Occipital lobe (tissue), 3 donors: ENCODE measurements at places on chromosomes 4 and X. TPM values are rescaled to one million over a fixed set of nuclear protein-coding genes. Genes with fewer than 3 reads are reported as not detected.

Gene CCDC110
- total RNA-seq: 1.7 TPM

Gene TRPC3
- 9.7 TPM for total RNA-seq

Gene SPINK2
- not detected for total RNA-seq

DNA sequence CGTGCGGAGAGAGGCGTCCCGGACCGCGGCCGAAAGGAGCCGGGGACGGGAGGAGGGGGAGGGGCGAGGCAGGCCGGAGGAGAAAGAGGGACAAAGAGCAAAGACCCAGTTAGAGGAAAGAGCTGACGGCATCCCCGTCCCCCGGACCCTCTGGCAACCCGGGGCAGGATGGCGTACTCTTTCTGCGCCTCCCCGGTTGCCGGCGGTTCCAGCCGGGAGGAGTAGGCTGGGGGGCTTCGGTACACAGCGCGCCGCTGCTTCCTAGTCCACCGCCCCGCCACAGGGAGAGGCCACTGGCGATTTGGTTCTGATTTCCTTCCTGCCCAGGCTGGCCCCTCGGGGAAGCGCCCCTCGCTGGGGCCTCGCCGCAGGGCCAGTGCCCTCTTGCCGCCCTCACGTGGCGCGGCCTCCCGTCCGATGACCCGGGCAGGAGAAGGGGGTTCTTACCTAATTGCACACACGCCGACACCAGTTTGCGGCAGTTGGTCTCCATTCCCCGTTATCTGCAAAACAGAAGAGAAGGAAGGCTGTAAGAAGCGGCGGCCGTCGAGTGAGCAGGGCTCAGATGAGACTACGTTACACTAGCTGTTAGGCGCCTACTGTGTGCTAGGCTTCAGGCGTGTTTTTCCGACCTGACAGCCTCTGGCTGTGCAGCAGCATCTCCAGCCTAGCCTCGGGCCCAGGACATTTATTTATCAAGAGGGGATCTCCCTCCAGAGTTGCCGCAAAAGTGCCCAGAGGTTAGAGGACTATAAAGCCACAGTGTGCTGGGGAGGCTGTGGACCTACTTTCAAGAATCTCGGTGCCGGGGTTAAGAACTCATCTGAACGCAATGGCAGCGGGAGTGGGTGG lies 9.9 kb upstream of the PITX2 start:
- DNase-seq: no peak

DNA sequence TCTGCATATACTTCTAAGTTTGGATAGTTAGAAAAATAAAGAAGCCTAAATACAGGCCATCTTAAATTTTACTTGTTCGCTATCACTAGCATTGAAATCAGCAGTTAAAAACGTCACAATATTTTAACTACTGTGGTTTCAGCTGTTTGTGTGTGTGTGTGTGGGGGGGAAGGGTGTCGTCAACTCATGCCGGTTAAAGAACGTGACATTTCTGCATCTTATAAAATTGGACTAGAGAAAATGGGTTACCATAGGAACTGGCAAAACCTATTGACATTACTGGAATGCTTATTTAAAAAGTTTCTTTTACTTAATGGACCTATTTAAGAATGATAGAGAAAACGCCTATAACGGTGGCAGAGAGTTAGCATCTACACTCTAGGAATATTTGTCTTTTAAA lies 1.2 kb upstream of the CNKSR2 start:
- no peak for DNase-seq

DNA sequence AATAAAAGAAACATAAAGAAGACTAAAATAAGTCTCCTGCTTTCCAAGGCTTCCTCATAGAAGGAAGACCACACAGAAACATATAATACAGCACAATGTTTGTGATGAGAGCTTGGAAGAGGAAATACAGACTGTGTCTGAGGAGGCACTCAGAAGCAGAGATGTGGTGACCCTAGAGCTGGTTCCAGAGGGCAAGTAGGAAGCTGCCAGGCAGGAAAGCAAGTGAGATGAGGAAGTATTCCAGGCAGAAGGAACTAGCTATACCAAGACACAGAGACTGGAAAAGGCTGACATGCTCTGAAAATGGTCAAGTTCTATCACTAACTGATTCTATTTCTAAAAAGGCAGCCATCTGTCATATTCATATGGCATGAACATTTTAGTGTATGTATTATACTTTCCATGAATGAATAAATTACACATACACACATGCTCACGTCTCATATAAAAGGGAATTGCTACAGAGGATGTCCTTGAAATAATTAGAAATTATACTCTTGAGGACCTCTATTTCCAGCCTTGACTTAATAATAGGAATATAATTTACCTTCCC lies 16.6 kb upstream of the HSFX2 start:
- no peak for DNase-seq

Gene BMX
- 1.2 TPM for total RNA-seq

DNA sequence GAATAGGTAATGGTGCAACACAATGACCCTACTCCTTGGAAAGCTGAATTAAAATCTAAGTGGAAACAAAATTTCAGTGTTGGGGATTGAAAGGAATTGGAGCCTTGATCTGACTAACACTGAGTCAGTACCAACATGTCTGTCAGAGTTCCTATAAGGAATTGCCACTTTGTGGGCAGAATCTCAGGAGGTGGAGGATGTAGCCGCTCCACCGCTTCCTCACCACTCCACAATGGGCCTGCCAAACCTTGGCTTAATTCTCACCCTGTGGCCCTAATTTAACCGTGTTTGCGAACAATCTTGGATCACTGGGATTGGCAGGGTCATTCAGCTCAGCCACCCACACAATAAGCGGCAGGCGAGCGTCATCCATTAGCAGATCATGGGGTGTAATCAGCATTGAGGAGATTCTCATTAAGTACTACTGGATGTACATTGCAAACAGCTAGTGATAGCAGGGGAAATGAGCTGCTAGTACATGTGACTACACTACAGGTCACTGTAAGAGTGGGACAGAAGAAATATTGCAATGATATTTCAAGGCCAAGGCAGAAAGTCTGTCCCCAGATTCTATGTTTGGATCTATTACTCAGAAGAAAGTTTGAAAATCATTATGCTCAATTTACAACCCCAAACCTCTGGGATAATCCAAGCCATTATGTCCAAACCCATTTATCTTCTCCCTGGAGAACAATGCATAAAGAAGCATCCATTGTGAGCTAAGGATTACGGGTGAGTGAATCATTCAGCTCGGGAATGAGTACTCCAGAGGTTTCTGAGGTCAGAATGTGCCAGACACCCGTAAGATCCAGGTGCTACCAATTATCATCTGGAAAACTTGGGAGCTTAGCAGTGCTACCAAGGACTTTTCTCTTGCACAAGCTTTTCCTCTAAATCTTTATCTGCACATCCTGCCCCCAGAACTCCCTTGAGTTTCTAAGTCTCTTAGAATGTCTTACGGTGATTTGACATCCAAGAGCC lies 5.8 kb downstream of the SRPX start:
- DNase-seq: no peak

DNA sequence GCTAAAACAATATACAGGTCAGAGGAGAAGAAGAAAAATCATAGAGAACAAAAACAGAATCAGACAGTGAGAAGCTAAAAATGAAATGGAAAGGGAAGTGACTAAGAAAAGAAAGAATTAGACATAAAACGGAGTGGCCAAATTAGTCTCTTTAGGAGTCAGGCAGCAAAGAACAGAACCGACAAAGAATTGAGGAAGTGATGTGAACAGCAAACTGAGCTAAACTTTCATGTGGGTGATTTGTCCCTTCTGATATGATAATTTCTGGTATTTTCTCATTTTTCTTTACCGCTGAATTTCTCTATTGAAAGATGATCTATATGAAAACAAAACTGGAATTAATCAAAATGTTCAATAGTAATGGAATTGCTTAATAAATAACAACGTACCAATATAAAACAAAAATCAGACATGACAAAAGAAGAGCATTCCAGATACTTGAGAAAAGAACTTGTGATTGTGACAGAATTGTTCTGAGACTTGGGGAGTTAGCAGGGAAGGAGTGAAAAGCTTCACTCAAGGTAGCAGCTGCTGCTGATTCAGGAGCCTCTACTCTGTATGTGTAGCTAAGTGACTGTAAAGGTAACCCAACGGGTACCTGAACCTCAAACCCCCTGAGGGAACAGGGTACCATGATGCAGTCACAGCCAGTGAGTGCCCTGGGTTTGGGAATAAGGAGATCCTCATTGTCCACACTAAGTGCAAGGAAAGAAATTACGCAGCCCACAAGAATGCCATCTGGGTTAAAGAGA lies 8.8 kb downstream of the TAPT1 start:
- DNase-seq: no peak

- DNase-seq: no peak
Measured at GRCh38 chrX:9569876-9570301, 105.0 kb downstream of the TBL1X start.

DNA sequence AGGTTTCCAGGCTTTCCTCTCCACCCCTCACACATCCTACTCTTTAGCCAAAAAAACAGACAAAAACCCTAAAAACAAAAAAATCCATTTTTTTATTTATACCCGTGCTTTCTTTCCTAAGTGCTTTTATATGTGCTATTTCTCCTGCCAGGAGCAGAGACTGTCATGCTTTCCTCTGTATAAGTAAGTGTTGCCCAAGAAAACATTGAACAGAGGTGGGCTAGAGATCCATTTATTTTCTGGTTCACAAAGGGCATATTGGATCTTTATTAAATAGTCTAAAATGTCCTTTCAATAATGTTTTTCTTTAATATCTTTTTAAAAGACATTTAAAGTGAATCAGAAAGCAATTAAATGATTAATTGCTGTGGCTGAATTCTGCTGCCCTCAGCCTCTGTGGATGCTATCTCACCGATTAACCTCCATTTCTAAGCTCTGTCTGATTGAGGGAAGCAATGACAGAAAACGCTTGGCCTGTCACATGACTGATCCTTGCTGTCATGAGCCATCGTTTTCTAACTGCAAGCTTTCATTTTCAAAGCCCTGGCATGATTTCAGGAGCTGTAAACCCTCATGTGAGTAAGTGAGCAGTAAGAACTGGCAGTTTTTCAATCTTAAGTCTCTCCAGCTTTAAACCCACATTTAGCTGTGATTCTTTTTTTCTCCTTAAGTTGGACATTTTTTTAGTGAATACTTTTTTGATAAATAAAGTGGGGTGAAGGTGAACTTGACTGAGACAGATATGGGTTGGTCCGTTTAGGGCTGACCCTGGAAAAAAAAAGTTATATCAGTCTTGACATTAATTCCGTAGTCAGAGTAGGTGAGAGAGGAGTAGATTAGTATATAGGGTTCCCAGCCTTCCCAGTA lies 180.7 kb upstream of the PGRMC2 start:
- peak; percentile 3 for DNase-seq

- DNase-seq: no peak
Measured at GRCh38 chr4:26126143-26126718, 194.6 kb upstream of the RBPJ start.

DNA sequence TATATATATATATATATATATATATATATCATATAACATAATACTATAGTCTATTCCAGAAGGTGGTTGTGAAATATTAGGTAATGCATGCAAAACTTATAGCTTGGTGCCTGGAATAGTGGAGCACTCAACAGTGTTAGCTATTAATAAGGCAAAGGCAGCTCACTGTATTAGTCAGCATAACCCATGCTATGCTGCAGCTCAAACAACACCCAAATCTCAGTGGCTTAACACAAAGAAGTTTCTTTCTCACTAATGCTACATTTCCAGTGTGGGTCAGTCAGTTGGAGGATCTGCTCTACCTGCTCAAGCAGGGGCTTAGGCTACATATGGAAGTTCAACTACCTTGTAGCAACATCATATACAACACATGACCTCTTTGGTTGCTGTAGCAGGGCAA lies 5.2 kb upstream of the RPGR start:
- no peak for DNase-seq

GRCh38 chrX:115362334-115363095 lies 73.0 kb downstream of the LUZP4 start:
- DNase-seq: no peak

GRCh38 chr4:152735396-152735859 lies 44.1 kb downstream of the TIGD4 start:
- no peak for DNase-seq

GRCh38 chrX:53990171-53990570 lies 54.1 kb downstream of the PHF8 start:
- no peak for DNase-seq

GRCh38 chr4:73663576-73663975 lies 43.3 kb upstream of the RASSF6 start:
- no peak for DNase-seq

GRCh38 chr4:8688041-8688907 lies 95.7 kb downstream of the CPZ start:
- DNase-seq: no peak

Gene MAGEB10
- not detected for total RNA-seq

GRCh38 chr4:26272654-26273615 lies 47.9 kb upstream of the RBPJ start:
- no peak for DNase-seq

Gene GABRG1
- 49.9 TPM for total RNA-seq

- DNase-seq: no peak
Measured at GRCh38 chr4:15575966-15576365, 79.2 kb downstream of the FBXL5 start.

GRCh38 chr4:184514121-184514988 lies 40.0 kb upstream of the IRF2 start:
- DNase-seq: peak; percentile 80

- DNase-seq: no peak
Measured at GRCh38 chr4:145567516-145567915, 51.7 kb upstream of the MMAA start.

DNA sequence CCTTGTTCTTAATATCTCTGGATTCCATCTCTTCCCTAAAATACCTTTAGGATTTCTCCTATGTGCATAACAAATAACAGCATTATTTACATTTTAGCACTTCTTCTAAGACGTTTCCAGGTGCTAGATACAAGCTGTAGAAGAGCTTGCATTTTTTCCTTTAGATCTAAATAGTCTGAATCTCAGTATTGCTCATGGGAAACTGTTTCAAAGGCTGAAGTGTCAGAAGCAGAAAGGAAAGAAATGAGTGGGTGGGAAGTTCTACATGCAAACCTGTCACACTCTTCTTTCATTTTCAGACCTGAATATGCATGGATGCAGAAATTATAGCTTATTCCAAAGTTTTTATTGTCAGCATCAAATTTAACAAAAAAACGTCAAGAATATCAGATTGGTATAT lies 41.8 kb downstream of the FGF13 start:
- DNase-seq: no peak

DNA sequence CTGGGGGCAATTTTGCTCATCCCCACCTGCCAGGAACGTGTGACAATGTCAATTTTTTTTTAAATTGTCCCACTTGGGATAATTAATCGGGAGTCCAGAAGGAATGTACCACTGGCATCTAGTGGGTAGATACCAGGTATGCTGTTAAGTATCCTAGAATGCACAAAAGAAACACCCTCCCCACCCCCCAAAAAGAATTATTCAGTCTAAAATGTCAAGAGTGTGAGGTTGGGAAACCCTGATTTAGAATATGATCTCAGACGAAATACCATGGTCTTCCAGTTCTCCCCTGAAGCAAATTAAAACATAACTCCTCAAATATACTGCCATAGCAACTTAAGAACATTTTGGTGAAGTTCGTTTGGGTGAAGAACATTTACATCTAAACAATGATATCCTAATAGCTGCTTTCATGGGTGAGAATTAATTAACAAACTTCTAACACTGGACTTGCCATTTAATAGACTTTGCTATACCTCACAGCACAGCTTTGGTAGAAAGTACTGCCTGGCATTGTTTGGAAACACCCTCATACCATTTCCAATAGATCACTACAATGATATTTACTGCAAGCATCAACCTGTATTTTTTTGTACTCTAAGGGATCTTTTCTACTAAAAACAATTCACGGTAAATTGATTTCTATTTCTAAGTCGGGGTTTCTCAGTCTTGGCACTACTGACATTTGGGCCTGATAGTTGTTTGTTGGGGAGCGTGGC lies 36.5 kb downstream of the SH3RF1 start:
- no peak for DNase-seq
